ENCODE measurements at places on chromosomes 12 and 14.

DNA sequence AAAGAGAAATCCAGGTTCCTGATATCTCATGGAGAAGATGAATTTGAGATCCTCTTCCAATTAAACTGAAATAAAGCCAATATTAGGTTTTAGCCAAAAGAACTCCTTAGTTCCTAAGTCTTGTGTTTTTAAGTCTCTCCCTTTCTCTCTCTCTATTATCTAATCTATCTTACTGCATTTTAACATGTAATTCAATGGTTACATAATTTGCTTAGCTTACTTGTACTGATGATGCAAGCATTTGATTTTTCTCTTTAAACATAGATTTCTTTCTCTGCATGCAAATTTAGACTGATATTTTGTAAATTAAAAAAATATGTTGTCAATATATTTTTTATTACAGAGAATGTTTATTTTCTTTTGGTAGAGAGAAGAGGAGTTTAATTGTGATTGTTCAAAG, 78.2 kb downstream of the MIPOL1 start:
- no peak for DNase-seq

GRCh38 chr14:53461858-53462257, 308.7 kb upstream of the DDHD1 start:
- DNase-seq: no peak

DNA sequence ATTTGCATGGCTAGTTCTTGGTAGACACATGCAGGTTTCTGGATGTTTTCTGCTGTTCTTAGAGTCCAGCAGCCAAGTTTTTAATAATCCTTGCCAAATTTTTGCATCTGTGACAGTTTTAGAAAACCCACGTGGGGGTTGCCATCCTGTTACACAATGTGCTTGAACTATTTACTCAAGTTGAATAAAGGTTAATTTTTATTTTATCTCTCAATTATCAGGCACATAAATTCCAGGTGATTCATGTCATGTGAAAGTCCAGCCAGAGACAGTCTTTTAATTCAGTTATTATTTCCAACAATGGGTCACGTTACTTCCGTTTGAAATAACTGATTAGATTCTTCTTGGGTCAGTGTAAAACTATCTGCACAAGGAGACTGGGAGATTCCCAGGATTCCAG, 15.7 kb downstream of the MYRFL start:
- peak; percentile 38 for DNase-seq

DNA sequence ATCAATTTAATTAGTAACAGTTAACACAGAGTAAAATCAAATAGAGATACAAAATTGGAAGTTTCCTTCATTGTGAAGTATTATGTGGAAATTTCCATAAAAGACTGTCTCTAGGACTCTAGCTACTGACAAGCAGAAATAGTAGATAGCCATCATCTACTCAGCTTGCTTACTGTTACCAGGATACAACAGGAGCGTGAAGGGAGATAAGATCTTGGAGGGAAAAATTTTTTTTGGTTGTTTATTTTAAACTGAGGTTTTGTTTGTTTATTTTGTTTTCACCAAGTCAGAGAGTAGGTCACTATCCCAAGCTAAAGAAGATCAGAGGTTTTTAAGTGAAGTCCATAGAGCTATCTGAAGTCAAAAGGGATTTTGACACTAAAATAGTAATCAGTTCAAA, 861.3 kb upstream of the MGAT4C start:
- no peak for DNase-seq

DNA sequence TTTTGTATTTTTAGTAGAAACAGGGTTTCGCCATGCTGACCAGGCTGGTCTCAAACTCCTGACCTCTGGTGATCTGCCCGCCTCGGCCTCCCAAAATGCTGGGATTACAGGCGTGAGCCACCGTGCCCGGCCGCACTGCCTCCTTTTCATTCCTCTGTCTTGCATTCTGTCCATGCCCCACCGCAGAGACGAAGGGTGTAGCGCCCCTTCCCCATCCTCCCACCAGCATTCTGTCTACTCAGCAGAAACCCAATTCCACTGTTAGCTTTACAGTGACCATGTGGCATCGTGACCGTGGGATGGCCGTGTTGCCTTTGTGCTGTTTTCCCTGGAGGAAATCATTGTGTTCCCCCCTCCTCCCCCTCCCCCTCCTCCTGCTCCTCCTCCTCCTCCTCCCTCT, 10.3 kb downstream of the TEX22 start:
- no peak for DNase-seq

- no peak for DNase-seq
Measured at GRCh38 chr14:97407701-97408407, 610.7 kb downstream of the VRK1 start.

DNA sequence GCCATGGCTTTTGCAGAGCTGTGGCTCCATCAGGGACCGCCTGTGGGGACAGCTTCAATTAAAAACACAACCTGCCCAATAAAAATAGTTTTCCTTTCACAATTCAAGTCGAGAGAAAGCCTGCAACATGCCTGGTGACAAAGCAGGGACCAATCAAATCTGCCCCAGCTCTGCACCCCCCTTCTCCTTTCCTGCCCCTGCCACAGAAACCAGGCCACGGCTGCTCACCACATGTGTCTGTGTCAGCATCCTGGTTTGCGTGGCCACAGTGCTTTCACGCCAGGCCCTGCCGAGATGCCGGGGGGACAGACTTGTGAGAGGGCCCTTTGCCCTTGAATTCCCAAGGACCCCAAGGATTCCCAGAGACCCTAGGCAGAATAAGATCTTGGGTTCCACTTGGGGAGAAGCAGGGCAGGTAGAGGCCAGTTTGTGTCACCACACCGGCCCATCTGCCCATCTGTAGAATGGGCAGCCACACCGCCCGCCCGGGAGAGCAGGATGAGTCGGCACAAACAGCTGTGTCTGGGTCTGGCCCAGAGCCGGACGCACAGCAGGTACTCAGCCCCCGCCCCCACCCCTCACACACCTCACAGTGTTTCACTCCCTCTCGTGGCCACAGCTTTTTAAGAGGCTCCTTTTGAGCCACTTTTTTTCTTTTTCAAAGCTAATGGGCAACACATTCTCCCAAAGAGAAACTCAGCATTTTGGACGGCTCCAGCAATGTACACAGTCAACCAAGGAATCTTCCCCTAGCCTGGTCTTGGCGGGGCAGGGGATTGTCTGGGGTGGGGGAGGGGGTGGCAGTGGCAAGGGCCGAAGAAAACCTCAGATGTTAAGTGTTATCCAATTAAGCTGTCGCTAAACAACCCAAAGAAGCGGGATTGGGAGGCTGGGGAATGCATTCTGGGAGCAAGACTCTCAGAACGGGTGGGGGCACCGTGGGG, 41.5 kb downstream of the BCL11B start:
- DNase-seq: no peak

- no peak for DNase-seq
Measured at GRCh38 chr12:31820832-31821231, 92.0 kb upstream of the AMN1 start.

- DNase-seq: peak; percentile 76
Measured at GRCh38 chr12:108630481-108631207, 3.0 kb downstream of the SELPLG start.

DNA sequence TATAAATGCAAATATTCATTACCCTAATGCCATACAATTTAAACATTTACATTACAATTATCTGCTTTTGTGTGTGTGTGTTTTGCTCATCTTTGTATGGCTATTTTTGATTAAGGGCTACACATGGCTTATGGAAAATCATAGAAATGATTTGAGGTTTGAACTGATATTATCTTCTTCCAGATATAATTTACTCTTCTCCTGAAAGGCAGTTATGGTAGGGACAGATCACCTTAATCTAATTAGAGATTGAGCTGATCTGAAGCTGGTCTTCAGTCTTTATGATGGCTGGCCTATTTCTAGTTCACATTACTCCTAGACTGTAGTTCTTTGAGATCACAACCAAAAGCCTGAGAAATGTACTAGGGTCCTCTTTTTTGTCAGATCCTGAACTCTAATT, 15.6 kb downstream of the ABHD12B start:
- no peak for DNase-seq

GRCh38 chr14:37466623-37467088, 128.4 kb downstream of the FOXA1 start:
- DNase-seq: no peak

DNA sequence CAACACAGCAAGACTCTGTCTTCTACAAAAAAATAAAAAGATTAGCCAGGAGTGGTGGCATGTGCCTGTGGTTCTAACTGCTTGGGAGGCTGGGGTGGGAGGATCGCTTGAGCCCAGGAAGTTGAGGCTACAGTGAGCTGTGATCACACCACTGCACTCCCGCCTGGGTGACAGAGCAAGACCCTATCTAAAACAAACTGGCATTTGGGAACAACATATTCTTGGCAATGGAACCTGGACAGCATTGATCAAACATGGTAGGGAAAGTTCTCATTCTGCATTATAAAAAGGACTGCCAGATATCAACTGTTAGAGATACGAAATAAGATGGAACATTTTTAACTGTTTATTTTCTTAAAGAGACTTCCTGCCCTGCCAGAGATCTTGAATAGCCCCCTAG, 81.5 kb downstream of the PPP2R5C start:
- no peak for DNase-seq

GRCh38 chr12:11014234-11014633, 8.2 kb downstream of the TAS2R19 start:
- peak; percentile 26 for DNase-seq

DNA sequence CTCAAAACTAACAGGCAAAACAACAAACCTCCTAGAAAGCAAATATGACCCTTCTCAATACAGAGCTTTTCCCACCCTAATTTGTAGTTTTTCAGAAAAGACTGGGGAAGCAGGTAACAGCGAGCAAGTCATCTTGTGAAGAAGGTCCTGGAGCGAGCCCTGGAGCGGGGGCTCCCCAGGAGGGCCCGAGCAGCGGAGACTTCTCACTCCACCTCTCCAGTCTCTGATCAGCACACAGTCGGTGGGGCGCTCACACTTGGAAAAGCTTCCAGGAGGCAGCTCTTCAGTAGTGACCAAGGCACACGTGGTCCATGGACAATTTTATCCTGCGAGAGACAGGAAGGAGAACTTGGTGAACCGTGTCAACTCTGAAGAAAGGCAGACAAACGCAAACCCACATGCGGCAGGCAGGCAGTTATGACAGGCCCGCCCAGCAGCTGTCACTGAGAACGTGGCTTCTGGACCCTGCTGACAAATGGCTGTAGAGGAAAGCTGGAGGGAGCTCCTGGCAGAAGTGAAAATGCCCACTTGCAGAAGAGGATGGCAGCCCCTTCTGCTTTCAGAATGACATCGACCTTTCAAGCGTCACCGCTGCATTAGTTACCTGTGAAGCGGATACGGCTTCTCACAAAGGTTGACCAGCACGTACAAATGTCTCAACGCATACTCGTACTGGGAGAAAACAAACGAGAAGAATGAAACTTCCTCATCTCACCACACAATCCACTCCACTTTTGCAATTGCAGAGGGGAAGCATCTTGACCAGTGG, 44.2 kb downstream of the LGMN start:
- no peak for DNase-seq

DNA sequence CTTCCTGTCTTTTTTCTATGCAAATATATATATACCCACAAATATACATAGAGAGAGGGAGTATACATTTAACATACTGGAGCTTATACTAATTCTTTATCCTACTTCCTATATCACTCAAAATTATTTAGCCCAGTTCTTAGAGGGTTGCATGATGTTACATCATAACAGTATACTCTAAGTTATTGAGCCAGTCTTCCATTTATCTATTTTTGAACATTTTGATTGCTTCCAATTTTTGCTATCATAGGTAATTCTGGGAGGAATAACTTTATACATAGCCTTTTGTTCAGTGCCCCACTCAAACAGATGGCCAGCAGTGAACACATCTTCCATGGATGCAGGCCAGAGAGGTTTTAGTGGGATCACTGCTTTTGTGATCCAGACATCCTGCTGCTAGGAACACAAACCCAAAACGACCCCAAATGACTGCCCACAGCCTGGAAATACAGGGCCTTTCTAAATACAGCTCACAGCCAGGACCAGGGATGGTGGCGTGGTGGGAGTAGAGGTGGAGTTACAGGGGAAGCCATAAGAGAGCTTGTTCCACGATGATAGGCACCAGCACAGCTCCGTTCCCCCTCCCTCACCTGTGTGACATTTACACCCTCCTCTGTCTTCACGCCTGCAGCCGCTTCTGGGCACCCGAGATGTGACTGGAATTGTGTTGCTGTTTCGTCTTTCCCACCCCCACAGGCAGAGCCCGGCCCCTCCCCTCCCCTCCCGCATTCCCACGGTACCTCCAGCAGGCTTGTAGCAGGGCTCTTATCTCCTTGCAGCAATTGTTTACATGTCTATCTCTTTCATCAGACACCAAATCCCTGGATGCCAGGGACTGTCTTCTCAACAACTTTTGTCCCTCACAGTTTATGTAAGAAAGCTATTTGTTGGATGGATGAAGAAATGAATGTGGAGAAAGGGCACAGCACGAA, 30.7 kb upstream of the HDAC7 start:
- no peak for DNase-seq

DNA sequence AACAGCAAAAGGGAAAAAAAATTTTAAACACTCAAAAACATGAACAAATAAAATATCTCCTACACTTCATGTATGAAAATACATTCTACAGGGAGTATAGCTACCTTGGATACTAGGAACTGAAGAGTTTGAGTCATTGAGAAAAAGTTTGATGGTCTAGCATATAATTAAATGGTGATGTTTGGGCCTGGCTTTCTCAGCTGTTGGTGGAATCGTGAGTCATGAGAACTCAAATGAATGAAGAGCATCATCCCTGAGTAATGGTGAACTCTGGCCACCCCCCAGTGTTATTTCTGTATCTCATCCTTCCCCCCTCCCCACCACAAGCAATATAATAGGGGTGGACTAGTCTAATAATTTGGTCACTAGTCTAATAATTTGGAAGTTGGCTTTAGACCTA, 6.7 kb upstream of the SLC6A15 start:
- DNase-seq: peak; percentile 9

- DNase-seq: no peak
Measured at GRCh38 chr14:62308891-62309290, 546.7 kb downstream of the SNAPC1 start.

DNA sequence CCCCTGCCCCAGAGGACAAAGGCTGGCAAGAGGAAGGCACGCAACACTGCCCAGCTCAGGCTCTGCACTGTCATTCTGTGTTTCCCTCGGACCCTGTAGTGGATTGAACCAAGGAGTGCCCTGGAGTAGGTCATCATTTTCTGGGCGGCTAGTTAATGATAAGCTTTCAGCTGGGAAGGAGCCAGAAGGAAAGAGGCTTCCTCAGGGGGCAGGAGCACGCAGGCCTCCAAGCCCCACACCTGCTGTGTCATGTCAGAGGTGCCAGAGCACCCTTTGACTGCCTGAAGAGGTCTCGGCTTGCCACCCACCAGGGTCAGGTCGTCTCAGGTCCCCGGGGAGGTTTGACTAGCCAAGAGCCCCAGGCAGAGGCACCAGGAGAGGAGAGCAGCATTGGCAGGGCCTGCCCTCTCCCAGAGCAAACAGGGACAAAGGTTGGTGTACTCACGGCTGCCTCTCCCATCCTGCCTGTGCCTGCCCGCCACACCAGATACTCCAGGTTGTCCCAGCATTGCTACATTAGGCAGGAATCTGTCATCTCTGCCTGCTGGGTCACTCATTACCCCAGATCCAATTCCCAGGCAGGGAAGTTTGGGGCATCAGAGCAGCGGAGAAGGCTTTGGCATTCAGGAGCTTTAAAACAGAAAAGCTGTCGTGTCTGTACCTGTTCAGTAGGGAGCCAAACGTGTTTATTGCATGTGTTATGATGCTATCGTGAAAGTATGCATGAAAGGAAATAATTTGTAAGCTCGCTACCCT, 33.5 kb upstream of the ATP2A2 start:
- no peak for DNase-seq

GRCh38 chr14:37889087-37889486, 293.7 kb downstream of the TTC6 start:
- no peak for DNase-seq

GRCh38 chr12:129606239-129606638, 297.6 kb downstream of the TMEM132D start:
- no peak for DNase-seq
